ENCODE measurements at places on chromosomes 3 and 15. TPM values are rescaled to one million over a fixed set of nuclear protein-coding genes. Genes with fewer than 3 reads are reported as not detected.

The GRK7 gene
- total RNA-seq = 0.12 TPM

DNA sequence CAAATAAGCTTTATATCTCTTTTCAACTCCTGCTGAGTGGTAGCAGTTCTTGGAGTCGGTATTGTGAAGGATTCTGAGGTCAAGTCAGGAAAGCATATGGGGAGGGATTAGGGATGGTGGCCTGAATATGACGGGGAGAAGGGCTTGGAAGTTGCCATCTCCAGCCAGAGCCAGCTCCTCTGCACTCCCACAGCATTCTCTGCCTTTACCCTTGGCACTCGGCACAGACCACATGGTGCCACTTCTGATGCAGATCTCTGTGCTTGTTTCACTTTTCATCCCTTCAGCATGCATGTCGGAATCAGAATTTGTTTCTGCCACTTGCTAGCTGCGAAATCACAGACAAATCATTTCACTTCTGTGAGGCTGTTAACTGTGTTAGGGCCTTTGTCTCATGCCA, 52.5 kb downstream of the RAB11A start:
- no peaks in the 10 kb centered on the region for H3K36me3 ChIP-seq
- H3K27ac ChIP-seq = no peak overlapping the region
- no peaks in the 10 kb centered on the region for H3K4me1 ChIP-seq
- H3K4me3 ChIP-seq = no peak overlapping the region
- DNase-seq = no peak
- H3K27me3 ChIP-seq = no peaks in the 10 kb centered on the region

The NAALADL2 gene
- 1.9 TPM for total RNA-seq

GRCh38 chr15:31148297-31149087, 47.0 kb upstream of the TRPM1 start:
- DNase-seq = no peak
- H3K27ac ChIP-seq = no peak overlapping the region
- H3K36me3 ChIP-seq = no peaks in the 10 kb centered on the region
- H3K4me1 ChIP-seq = no peaks in the 10 kb centered on the region
- peaks cover 14% of the 10 kb centered on the region for H3K27me3 ChIP-seq
- no peak overlapping the region for H3K4me3 ChIP-seq

- H3K4me1 ChIP-seq = no peaks in the 10 kb centered on the region
- no peaks in the 10 kb centered on the region for H3K36me3 ChIP-seq
- no peak overlapping the region for H3K27ac ChIP-seq
- DNase-seq = no peak
- H3K4me3 ChIP-seq = no peak overlapping the region
These were observed 224.7 kb upstream of the SATB1 start for GRCh38 chr3:18649666-18650363.

- no peaks in the 10 kb centered on the region for H3K4me1 ChIP-seq
- no peak for DNase-seq
- H3K36me3 ChIP-seq = no peaks in the 10 kb centered on the region
These were observed 36.4 kb upstream of the PTPRG start for GRCh38 chr3:61524933-61525332.

DNA sequence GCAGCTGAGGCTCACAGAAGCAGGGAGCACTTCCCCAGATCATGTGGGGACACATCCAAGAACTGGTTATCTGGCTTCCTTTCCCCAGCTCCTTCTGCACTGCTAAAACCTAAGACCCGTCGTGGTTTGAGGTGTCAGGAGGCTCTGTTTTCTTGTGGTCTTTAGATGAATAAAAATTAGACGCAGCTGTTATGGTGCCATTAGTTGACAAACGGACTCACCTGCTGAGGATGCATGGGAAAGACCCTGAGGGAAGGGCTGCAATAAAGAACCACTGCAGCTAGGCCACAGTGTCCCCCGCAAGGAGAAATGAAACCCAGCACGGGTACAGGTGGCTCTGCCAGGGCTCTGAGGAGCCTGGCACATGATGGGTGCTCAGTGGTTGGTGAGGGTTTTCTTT, 99.4 kb downstream of the IQSEC1 start:
- H3K27ac ChIP-seq = no peak overlapping the region
- H3K36me3 ChIP-seq = no peaks in the 10 kb centered on the region
- no peaks in the 10 kb centered on the region for H3K4me1 ChIP-seq

The MBD4 gene
- total RNA-seq = 11.4 TPM

- H3K4me3 ChIP-seq = no peak overlapping the region
- H3K36me3 ChIP-seq = no peaks in the 10 kb centered on the region
- H3K27me3 ChIP-seq = no peaks in the 10 kb centered on the region
- no peak overlapping the region for H3K27ac ChIP-seq
- no peak for DNase-seq
These were observed 171.4 kb downstream of the NFKBIZ start for GRCh38 chr3:102020735-102021134.

The TTC21A gene
- total RNA-seq = 1.2 TPM

GRCh38 chr15:81475471-81475870, 101.5 kb upstream of the TMC3 start:
- H3K4me1 ChIP-seq = no peaks in the 10 kb centered on the region
- H3K27ac ChIP-seq = no peak overlapping the region
- H3K27me3 ChIP-seq = peaks cover 40% of the 10 kb centered on the region
- H3K36me3 ChIP-seq = no peaks in the 10 kb centered on the region
- H3K4me3 ChIP-seq = no peak overlapping the region

Data from PC-3 (cell line).